ENCODE measurements at places on chromosomes 7 and 10. TPM values are rescaled to one million over a fixed set of nuclear protein-coding genes. Genes with fewer than 3 reads are reported as not detected.

The FAM180A gene
- total RNA-seq = not detected

The NUTM2E gene
- 0.11 TPM for total RNA-seq

DNA sequence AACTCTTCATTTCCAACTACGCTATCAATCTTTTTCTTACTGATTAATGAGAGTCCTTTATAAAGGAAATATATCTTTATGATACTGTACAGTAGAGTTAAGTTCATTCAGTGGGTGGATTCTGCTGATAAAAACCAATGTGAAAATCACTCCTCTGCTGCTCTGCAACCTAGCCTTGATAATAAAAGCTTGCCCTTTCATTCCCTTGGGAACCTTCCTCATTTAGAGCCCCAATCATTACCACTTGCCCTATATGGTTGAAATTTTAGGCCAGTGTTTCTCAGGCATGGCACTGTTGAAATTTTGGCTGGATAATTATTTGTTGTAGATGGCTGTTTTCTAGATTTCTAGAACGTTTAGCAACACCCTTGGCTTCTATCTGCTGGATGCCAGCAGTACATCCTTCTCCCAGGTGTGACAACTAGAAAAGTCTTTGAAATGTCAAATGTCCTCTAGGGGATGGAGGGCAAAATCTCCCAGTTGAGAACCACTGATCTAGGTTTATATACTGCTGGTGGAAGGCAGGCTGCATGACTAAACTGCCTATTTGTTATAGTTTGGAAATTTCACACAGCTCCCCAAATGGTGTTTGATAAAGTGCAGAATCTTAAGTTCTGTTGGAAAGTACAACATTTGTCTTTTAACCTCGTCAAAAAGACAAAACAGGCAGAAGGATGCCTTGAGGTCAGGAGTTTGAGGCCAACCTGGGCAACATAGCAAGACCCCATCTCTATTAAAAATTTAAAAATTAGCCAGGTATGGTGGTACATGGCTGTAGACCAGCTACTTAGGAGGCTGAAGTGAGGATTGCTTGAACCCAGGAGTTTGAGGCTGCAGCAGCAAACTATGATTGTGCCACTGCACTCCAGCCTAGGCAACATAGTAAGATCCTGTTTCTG lies 8.9 kb upstream of the SIRT1 start:
- DNase-seq = no peak
- no peaks in the 10 kb centered on the region for H3K36me3 ChIP-seq
- H3K4me1 ChIP-seq = no peaks in the 10 kb centered on the region
- H3K27me3 ChIP-seq = no peaks in the 10 kb centered on the region
- no peak overlapping the region for H3K4me3 ChIP-seq

The AGAP5 gene
- 7.1 TPM for total RNA-seq

The TACR2 gene
- total RNA-seq = not detected

The CCL24 gene
- not detected for total RNA-seq

GRCh38 chr7:2507208-2507916 lies 12.2 kb upstream of the LFNG start:
- peaks cover 46% of the 10 kb centered on the region for H3K4me1 ChIP-seq
- no peaks in the 10 kb centered on the region for H3K36me3 ChIP-seq
- no peak overlapping the region for H3K27ac ChIP-seq
- H3K27me3 ChIP-seq = no peaks in the 10 kb centered on the region
- no peak overlapping the region for H3K4me3 ChIP-seq
- DNase-seq = no peak

The ANKRD2 gene
- total RNA-seq = not detected

DNA sequence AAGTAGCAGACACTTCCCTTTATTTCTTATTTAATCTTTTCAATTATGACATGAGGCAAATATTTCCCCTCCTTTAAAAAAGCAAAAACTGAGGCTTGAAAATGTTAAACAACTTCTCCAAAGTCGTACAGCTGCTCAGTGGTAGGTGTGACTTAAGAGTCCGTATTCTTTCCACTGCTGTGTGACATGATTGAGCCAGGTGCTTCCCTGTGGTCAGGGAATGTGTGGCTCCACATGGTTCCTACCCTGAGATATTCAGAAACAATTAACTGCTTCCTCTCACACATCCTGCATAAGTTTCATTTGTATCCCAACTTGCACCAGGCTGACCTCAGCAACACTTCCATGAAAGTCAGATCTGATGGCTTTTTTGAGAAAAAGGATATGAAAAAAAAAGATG lies 13.6 kb downstream of the OPALIN start:
- peaks cover 19% of the 10 kb centered on the region for H3K27me3 ChIP-seq
- H3K4me1 ChIP-seq = peaks cover 9% of the 10 kb centered on the region
- DNase-seq = no peak
- no peak overlapping the region for H3K27ac ChIP-seq
- H3K36me3 ChIP-seq = no peaks in the 10 kb centered on the region

GRCh38 chr10:86261941-86262687 lies 104.5 kb downstream of the GRID1 start:
- H3K4me1 ChIP-seq = no peaks in the 10 kb centered on the region
- peak; percentile 43 for DNase-seq
- no peak overlapping the region for H3K4me3 ChIP-seq
- H3K27ac ChIP-seq = no peak overlapping the region
- no peaks in the 10 kb centered on the region for H3K36me3 ChIP-seq

The CARD11 gene
- 118 TPM for total RNA-seq

GRCh38 chr10:114879541-114880158 lies 58.1 kb downstream of the FHIP2A start:
- H3K27me3 ChIP-seq = peaks cover 33% of the 10 kb centered on the region
- H3K27ac ChIP-seq = no peak overlapping the region
- H3K4me3 ChIP-seq = no peak overlapping the region
- H3K36me3 ChIP-seq = no peaks in the 10 kb centered on the region

GRCh38 chr10:50593523-50594376 lies 30.0 kb downstream of the SGMS1 start:
- no peak overlapping the region for H3K4me3 ChIP-seq
- no peaks in the 10 kb centered on the region for H3K27me3 ChIP-seq
- H3K36me3 ChIP-seq = peaks cover 17% of the 10 kb centered on the region
- H3K4me1 ChIP-seq = peaks cover 24% of the 10 kb centered on the region
- no peak overlapping the region for H3K27ac ChIP-seq

DNA sequence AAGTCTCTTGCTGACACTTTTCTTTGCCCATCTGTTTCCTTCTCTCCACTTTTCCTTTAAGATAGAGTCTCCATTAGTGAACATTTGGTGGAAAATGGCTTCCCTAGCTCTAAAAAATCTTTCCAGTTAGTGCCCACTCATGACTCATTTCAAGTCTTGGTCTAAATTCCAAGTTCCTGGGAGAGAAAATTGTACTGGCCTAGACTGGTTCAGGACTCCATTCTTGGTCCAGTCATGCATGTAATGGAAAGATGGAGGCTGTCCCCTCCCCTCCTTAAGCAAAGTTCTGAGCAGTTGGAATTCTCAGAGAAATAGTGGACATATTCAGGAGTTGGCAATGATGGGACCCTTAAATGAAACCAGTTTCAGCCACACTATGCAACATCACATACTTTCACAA lies 3.8 kb upstream of the ALDH18A1 start:
- H3K4me3 ChIP-seq = no peak overlapping the region
- DNase-seq = no peak
- no peak overlapping the region for H3K27ac ChIP-seq
- no peaks in the 10 kb centered on the region for H3K27me3 ChIP-seq
- H3K36me3 ChIP-seq = peaks cover 10% of the 10 kb centered on the region

DNA sequence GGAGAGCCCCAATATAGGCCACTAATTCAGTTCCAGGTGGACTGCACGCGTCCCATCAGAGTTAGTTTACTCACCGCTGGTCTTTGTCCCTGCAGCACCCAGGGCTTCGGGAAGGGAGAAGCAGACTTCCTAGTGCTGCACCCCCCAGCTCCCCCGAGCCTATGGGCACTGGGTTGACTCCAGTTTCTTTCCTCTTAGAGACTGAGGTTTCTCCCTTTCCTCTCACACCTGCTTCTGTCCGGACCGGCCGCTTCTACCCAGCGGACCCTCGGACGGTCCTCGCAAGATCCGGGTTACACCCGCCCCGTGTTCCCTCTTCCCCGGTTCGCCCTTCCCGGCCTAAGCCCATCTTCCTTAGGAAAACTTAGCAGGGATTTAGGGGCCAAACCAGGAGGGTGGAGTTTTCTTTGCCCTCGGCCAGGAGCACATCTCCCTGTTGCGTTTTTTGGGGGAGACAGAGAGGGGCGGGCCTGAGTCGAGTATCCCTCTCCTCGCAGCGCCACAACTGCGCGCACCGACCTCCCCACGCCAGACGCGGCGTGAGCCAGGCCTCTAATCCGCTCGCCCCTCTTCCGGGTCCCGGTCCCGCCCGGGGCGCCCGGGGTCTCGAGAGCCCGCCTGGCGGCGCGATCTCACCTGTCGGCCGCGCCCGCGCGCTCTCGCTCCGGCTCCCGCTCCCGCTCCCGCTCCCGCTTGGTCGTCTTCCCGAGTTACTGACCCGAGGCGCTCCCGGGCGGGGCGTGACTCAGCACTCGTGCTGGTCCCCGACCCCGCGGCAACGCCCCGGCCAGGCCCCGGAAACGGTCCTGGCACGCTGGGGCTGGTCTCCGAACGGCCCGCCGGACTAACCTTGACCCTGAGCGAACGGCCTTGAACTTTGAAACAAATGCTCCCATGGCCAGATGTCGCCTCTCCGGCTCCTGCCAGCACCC lies at the start of gene AIFM2:
Gene AIFM2, minus strand, starts transcription at position 728 of the 932 bp plus-strand sequence. CDS start 8,741 bp downstream, outside the sequence.
- peak; percentile 61 for DNase-seq
- peaks cover 13% of the 10 kb centered on the region for H3K4me1 ChIP-seq
- peak within 1 kb of the TSS; percentile 77 for H3K4me3 ChIP-seq

DNA sequence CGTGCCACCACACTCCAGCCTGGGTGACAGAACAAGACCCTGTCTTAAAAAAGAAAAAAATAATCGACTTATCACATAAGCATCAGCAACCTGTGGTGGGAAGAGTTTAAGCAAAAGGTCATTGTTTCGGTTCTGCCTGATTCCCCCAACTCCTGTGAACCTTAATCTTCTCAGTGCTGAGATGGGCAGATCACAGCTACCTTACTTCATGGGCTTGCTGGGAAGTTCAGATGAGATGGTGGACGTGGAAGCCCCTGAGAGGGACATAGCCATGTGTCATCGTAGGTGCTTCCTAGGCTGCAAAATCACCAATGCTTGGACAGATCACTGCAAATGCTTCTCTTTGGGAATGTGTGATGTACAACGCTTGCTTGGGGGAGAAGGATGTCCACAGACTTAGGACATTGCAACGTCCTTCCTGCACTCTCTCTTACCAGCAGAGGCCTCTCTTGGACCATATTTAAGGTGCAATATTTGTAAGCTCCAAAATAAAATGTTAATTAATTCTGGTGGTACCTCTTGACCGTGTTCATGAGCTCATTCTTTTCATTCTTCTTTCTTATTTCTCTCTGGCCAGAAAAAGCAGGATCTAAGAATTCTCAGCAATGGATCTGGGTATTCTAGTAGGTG lies 8.6 kb downstream of the GJD4 start:
- H3K27me3 ChIP-seq = peaks cover 24% of the 10 kb centered on the region
- H3K27ac ChIP-seq = no peak overlapping the region
- no peak for DNase-seq
- H3K4me3 ChIP-seq = no peak overlapping the region
- no peaks in the 10 kb centered on the region for H3K36me3 ChIP-seq

- no peaks in the 10 kb centered on the region for H3K36me3 ChIP-seq
- peaks cover 5% of the 10 kb centered on the region for H3K4me1 ChIP-seq
- no peak overlapping the region for H3K4me3 ChIP-seq
- H3K27me3 ChIP-seq = peaks cover 8% of the 10 kb centered on the region
- no peak overlapping the region for H3K27ac ChIP-seq
- no peak for DNase-seq
Observed at GRCh38 chr10:96266118-96266770, 5.1 kb downstream of the BLNK start.

GRCh38 chr10:103441206-103441605 lies 11.0 kb downstream of the CALHM2 start:
- H3K36me3 ChIP-seq = peaks cover 65% of the 10 kb centered on the region
- no peak overlapping the region for H3K27ac ChIP-seq
- H3K27me3 ChIP-seq = no peaks in the 10 kb centered on the region
- no peaks in the 10 kb centered on the region for H3K4me1 ChIP-seq
- no peak for DNase-seq

The ANKRD61 gene
- 0.19 TPM for total RNA-seq

DNA sequence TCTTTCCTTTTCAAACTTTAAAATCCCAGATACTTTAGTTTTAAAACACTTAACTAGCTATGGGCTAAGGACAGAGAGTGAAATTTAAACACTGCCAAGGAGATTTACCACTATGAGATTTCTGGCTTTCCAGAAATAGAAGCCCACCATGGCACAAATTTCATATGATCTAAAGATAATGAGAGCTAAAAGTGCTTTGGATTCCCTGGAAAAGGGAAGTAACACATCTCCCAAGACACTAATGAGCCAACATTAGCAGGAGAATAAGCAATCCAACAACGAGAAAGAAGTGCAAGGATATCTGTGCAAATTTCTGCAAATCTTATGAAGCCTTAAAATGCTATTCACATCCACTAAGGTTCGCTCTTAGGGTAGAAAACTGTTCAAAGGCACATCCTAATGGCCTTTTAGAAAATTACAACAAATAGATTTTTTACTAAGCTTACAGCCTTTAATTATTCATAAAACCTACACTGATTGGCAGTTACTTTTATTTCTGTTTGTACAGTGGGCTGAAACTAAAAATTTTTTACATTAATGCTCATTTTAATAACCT lies 100.3 kb downstream of the RAPGEF5 start:
- peaks cover 9% of the 10 kb centered on the region for H3K27me3 ChIP-seq
- H3K4me3 ChIP-seq = no peak overlapping the region
- H3K27ac ChIP-seq = no peak overlapping the region
- H3K4me1 ChIP-seq = peaks cover 15% of the 10 kb centered on the region
- DNase-seq = no peak

- no peak for DNase-seq
- H3K4me1 ChIP-seq = no peaks in the 10 kb centered on the region
- no peaks in the 10 kb centered on the region for H3K27me3 ChIP-seq
- no peak overlapping the region for H3K27ac ChIP-seq
Observed at GRCh38 chr10:116254422-116255155, 18.4 kb downstream of the GFRA1 start.

DNA sequence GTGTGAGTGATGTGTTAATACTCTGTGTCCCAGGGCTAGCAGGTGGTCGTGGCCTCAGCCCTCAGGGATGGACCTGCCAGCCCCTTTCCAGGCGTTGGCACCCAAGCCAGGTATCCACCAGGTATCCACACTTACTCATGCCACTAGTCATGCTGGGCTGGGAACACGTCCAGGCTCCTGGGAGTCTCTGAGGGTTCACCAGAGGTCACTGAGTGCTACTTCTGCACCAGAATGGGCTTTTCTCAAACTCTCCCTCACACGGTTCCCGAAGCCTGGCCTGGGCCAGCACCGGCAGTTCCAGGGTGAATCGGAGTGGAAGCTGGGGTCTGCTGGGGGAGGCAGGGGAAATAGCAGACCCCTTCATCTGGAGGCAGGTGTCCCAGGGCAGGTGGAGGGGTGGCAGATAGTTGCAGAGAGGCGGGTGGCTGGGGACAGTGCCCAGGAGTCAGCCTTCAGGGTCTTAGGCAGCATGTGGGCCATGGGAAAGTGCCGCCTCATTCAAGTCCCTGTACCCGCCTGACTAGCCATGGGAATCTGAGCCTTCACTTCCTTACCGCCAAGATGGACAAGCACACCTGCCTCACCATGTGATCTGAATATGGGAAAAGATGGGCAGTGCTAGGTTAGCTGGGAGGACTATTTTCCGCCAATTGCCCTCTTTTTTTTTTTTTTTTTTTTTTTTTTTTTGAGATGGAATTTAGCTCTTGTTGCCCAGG lies 95.5 kb upstream of the GTF2I start:
- no peak for DNase-seq
- no peak overlapping the region for H3K27ac ChIP-seq
- H3K27me3 ChIP-seq = no peaks in the 10 kb centered on the region
- H3K36me3 ChIP-seq = no peaks in the 10 kb centered on the region
- no peaks in the 10 kb centered on the region for H3K4me1 ChIP-seq
- no peak overlapping the region for H3K4me3 ChIP-seq

Data from activated CD4-positive, alpha-beta T cell treated with anti-CD3 and anti-CD28 coated beads for 36 hours (primary cell).